ENCODE measurements at places on chromosomes 12 and 14.

DNA sequence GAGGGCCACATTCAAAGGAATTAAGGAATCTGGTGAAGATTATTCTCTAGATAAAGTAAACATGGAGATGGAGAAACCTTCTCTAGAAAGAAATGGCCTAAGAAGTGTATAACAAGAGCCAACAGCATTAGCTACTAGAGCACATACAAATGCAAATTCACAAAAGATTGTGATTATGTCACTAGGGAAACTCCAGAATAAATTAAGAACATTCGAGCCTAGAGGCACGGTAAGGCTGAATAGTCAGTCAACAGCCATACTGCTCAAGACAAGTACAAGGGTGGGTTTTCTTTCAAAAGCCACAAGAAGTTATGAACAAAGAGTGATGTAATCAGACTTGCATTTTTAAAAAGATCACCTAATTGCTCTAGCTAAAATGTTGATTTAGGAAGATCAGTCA is 25.4 kb downstream of the PPP4R3A start:
- no peak for DNase-seq

DNA sequence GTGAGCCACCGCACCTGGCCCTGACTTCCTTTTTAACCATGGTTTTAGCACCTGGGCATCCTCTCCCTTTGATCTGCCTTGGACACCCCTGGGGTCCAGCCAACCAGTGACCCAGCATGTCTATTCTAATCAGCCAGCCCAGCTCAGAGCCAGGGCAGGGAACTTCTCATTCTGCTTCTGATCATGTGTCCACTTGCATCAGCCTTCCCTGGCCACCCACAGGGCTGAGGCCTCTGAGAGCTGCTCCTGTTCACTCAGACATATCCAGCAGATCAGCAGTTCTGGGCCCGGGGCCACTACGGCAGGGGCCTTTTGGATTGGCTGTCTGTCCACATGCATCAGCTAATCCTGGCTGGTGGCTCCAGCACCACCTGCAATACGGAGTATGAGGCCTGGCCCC is 117.9 kb upstream of the MAP1LC3B2 start:
- DNase-seq = no peak

DNA sequence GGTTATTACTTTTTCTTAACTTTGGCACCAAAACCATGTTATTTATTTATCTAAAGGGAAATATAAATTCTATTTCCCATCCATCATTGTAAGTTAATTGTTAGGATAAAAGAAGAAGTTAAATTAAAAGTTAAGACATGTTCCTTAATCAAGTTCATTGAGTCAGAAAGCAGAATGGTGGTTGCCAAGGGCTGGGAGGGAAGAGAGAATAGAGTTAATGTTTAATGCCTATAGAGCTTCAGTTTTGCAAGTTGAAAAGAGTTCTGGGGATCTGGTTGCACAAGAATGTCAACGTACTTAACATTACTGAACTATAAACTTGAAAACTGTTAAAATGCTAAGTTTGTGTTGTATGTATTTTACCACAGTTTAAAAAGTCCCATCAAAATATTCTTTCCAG is 63.2 kb upstream of the NR2C1 start:
- DNase-seq = no peak

DNA sequence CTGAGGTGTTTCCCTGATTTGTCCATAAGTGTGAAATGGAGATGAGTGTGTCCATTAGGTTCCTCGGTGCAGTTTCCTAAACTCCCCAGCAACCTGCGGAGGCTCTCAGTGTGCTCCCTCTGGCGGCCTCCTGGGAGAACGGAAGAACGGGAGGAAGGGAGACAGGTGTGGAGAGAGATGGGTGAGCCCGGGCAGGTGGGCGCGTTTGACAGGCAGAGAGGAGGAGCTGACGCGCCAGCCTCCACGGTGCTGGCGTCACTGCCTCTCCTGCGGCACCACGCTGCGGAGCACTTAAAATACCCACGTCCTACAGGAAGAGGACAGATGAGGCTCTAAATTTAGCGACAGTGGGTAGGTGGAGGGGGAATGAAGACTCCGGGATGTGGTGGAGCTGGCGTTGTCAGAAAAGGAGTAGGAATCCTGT is 26.8 kb upstream of the PEX5 start:
- DNase-seq = peak; percentile 22

DNA sequence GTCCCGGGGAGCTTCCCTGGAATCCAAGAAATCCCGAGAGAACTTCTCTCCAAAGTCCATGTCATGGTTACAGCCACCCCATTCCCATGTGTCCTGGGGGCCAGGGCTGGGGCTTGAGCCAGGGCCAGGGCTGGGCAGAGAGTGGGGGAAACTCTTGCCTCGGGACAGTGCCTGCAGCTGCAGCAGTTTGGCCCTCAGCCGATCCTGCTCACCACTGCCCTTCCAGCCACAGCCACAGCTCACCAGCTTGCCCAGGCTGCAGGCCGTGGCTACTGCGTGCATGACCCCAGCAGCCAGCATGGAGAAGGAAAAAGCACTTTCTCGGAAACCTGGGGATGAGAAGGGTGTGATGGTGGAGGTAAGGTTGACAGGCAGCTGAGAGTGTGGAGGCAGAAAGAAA is 3.5 kb downstream of the WNT10B start:
- no peak for DNase-seq

DNA sequence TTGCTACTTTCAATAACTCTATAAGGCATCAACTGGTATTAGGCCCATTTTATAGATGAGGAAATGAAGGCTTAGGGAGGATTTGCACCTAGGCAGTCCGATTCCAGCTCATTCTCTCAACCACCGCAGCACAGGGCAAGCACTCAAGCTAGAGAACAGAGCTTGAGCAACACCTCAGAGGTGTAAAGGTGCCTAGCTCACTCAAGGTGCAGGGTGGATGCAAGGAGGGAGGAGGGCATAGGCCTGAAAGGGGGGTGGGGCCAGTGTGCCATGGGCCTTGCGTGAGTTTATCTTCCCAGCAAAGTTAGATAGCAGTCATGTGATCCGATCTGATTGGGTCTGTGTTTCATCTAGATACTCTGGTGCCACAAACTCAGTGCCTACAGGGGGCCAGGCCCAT is 10.2 kb upstream of the EMP1 start:
- no peak for DNase-seq

GRCh38 chr12:104529130-104529874 is 72.6 kb downstream of the CHST11 start:
- no peak for DNase-seq

DNA sequence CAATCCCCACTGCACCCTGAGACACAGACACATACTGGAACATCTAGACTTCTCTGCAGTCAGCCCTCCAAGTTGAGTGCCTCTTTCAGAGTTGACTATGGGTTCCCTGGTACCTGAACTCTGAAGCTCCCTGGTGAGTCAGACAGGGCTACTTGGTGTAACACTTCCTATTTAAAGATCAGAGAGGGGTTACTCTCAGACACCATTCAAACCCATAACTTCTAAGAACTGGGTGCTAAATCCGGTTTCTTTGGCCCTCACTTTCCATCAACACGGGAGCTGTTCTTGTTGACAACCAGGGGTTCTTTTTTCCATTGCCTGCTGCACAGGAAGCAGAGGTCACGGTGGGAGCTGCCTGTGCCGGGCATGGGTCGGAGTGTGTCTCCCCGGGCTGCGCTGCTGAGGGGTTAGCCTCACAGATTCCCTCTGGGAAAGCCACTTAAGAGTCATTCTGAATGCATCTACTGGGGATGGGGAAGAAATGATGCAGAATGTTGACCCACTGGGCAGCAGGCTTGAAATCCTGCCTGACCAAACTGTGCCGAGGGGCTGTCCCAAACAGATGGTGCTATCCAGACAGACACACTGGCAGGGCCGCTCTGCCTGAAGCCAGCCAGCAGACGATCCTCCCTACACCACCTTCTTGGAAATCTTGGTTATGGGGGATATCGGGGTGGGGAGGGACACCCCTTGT is 74.1 kb downstream of the PITPNM2 start:
- peak; percentile 44 for DNase-seq

DNA sequence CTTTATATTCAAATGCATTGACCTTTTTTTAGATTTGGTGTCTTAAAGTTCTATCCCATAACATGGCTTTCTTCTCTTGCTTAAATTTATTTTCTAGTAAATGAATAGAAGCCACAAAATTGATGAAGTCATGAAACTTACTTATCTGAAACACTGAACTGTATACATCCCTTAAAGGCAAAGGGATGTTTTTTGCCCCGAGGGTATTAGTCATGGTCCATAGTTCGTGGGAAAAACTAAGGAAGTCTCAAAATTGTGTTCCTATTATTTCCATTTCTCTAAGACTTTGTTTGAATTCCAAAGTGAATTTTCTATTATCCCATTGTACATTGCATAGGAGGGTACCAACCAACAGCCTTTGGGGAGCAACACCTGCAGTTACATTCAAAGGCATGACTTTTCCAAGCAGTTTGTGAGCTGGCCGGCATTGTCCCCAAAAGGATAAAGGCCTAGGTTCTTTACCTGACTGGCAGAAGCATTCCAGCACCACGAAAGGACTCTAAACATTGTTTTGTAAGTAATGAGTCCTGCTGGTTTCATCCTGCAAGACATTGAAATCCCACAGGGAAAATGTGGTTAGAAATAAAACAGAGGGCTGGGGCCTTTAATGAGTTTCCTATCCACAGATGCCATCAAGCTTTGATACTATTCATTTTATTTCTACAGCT is 473.5 kb downstream of the PRKD1 start:
- DNase-seq = no peak

GRCh38 chr12:52636189-52636588 is 15.8 kb downstream of the KRT2 start:
- no peak for DNase-seq

GRCh38 chr12:86234316-86234855 is 21.8 kb downstream of the MGAT4C start:
- DNase-seq = no peak

- no peak for DNase-seq
Observed at GRCh38 chr12:69662764-69663163, 36.3 kb downstream of the BEST3 start.

GRCh38 chr12:64560396-64561301 is 49.6 kb upstream of the RASSF3 start:
- DNase-seq = no peak

DNA sequence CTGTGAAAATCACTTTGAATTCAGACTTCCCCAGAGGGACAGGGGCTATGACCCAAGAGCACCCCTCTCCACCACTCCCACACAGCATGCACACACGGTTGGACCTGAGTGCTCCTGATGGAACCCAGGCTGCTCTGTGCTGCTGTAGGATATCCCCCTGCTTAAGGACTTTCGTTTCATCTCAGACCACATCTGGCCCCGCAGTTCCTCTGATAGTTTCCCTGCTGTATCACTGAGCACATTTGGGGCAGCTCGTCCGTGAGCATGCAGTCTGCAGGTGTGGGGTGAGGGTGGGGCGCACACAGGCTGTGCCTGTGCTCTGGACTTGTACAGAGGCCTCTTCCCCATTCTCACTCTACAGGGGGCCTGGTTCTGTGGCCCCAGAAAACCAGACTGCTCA is 345.2 kb upstream of the FKBP4 start:
- DNase-seq = no peak

Data from CD4-positive, alpha-beta T cell treated with Interleukin-4 for 1 hour (primary cell).